ENCODE measurements at places on chromosomes 4 and X. TPM values are rescaled to one million over a fixed set of nuclear protein-coding genes. Genes with fewer than 3 reads are reported as not detected.

PTPN13 gene
- 14.3 TPM for total RNA-seq

KLB gene
- 0.05 TPM for total RNA-seq

CHRDL1 gene
- 7.7 TPM for total RNA-seq

BRS3 gene
- total RNA-seq = not detected
